NCI-H1436 treated with DMSO at 0.1 percent for 48 hours (cell line): ENCODE measurements at places on chromosomes 12 and 14.

- no peak for DNase-seq
Measured at GRCh38 chr14:78697341-78697740, 527.2 kb downstream of the NRXN3 start.

DNA sequence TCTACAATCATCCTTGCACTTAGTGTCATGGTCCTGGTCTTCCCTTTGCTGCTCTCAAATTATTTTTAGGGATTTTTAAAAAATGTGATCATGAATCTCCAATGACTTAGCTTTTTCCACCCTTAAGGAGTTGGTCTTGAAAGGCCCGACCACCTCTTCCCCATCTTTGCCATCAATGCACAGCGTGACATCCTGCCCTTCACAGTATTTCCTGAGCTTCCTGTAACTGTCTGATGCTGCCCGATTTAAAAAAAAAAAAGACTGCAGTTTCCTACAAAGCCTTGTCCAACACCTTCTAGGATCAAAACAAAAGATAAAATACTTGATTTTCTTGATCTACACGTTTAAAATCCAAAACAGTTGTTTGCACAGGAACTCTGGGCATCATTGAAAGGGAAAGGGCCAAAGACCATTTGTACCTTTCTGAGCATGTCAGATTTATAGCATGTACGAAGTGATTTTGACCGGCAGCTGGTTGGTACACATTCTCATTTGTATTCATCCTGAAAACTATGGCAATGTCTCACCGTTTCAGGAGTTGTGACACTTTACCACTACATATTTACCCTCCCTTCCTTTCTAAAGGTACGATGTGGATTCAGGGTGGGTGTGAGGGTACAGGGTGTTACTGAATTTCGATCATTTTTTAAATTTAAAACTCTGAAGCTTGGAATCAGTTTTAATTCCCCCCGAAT lies 7.4 kb upstream of the ELK3 start:
- DNase-seq, result no peak

GRCh38 chr14:101665478-101666078 lies 95.9 kb upstream of the PPP2R5C start:
- peak; percentile 14 for DNase-seq

- no peak for DNase-seq
Measured at GRCh38 chr14:101815994-101816393, 54.5 kb downstream of the PPP2R5C start.

- DNase-seq, result no peak
Measured at GRCh38 chr14:93025055-93025454, 90.7 kb downstream of the ITPK1 start.

DNA sequence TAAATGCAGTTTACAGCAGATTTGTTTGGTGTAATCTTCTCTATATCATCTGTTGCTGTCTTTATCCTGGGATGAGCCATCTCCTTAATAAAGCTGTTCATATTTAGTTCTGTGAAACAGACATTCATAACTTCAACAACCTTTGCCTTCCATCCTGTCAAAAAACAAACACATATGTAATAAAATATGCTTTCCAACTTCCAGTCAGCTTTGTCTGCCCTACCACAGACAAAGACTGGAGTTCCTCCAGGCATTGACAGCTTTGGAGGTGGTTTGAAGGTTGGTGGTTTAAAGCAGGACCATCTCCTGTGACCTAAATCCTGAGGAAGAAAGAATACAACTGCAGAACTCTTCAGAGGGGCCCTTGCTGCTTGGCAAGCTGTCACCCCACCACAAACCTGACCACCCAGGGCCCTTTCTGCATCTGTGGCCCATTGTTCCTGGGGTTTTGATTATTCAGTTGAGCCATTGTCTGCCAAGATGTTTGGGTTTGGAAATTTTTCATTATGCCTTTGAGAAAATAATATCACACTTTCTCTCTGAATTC lies 28.2 kb upstream of the PTGR2 start:
- DNase-seq, result no peak

GRCh38 chr14:50399251-50400032 lies 2.8 kb upstream of the CDKL1 start:
- no peak for DNase-seq

DNA sequence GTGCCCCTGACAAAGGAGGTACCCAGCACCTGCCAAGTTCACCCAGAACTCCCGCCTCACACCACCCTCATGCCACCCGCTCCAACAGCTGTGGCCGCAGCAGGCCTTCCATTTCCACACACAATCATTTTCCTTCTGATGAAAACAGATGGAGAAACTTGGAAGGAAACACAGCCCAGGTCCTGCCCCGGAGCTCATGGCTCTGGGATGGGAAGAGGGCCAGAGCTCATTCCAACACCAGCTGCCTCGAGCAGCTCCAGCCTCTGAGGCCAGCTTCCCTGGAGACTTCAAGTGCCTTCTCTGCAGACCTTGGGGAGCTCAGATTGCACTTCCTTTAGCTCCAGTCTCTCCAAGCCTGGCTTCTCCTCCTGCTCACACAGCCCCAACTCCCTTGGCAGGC lies 55.1 kb upstream of the CMKLR1 start:
- DNase-seq, result no peak

GRCh38 chr12:70540996-70541395 lies 96.2 kb downstream of the PTPRB start:
- DNase-seq, result no peak

DNA sequence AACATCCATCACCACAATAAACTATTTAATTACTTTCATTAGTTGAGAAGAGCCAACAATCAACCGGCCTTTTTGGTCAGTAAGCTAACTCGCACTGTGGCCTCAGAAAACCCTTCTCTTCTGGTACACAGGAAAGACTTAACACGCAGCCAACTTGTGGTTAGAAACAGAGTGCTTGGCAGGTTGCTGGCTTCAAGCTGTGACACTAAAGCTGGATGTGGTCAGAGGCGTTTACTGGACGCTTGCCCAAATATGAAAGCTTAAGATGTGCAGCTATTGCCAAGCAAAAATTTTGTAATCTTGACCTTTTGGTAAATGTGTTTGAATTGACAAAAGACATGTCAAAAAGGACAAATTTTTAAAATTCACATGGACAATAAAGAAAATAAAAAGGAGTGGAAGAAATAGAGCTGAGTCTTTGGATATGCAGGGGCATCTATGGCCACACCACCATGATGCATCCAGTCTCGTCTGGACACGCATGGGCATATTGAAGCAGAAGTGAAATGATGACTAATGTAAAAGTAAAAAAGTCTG lies 2.6 kb upstream of the KLRK1 start:
- DNase-seq, result no peak
